ENCODE measurements at places on chromosomes 4 and X. TPM values are rescaled to one million over a fixed set of nuclear protein-coding genes. Genes with fewer than 3 reads are reported as not detected.

The CYP2U1 gene
- total RNA-seq, result 1.5 TPM

The OPHN1 gene
- 2.8 TPM for total RNA-seq

The DCX gene
- total RNA-seq, result not detected

The TMEM31 gene
- not detected for total RNA-seq

The TGIF2LX gene
- not detected for total RNA-seq

The CYBB gene
- not detected for total RNA-seq

The RAB9B gene
- 0.03 TPM for total RNA-seq

The KDR gene
- total RNA-seq, result 0.10 TPM

The ANXA5 gene
- total RNA-seq, result 556 TPM

The TREX2 gene
- 1.7 TPM for total RNA-seq

The UCP1 gene
- total RNA-seq, result not detected

The GNRHR gene
- total RNA-seq, result not detected

All from A549 treated with GW870086 at 1 μM for 4 hours (cell line).